ENCODE measurements at places on chromosomes 2 and 18. TPM values are rescaled to one million over a fixed set of nuclear protein-coding genes. Genes with fewer than 3 reads are reported as not detected.

GRCh38 chr2:152587187-152587947 lies 129.9 kb downstream of the PRPF40A start:
- no peak for DNase-seq

- no peak for DNase-seq
Observed at GRCh38 chr2:236307641-236308040, 43.4 kb upstream of the ASB18 start.

RPRM gene
- total RNA-seq, result 0.84 TPM

GRCh38 chr18:56825321-56825720 lies 174.2 kb downstream of the WDR7 start:
- DNase-seq, result no peak

DNA sequence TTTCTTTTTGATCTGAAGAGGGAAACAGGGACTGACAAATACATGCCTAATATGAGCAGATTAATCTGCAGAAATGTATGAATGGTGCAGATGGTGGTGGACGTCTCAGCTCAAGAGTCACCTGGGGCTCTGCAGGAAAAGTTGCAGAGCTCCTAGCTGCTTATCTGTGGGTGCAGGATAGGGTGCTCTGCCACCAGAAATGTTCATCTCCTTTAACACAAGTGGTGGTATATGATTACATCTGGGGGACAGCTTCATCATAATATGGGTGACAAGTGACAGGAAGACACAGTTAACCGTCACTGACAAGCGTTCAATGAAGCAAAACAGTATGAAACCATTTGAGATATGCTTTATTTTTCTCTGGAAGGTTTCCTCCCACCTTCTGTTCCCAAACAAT lies 121.2 kb upstream of the LINC00305 start:
- no peak for DNase-seq

DNA sequence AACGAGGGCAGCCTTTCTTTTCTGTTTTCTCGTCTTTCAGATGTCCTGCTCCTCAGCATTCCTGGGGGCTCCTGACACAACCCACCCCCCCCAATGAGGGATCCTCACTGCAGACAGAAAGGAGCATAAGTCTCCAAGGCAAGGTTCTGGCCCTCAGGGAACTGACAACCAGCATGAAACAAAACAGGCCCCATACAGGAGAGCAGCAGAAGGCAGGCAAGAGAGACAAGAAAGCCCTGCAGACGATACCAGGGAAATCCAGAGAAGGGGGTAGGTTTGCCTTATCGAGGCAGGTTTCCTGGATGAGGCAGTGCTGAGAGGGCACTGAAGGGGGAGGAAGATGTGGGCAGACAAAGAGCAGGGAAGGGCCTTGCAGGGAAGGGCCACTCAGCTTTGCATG lies 103.9 kb upstream of the EPAS1 start:
- DNase-seq, result no peak

FRZB gene
- 1.6 TPM for total RNA-seq

DNA sequence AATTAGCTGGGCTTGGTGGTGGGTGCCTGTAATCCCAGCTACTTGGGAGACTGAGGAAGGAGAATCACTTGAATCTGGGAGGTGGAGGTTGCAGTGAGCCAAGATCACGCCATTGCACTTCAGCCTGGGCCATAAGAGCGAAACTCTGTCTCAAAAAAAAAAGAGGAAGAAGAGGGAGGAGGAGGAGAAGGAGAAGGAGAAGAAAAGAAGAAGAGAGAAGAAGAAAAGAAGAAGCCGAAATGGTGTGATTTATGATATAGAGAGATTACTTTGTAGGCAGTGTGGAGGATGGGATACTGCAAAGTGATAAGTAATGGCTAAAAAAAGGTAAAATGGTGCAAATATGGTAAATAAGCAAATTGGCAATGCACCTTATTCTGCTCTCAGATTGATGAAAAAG lies 25.1 kb downstream of the THNSL2 start:
- DNase-seq, result no peak

GPC1 gene
- total RNA-seq, result 145 TPM

GRCh38 chr18:984004-984403 lies 79.3 kb downstream of the ADCYAP1 start:
- DNase-seq, result no peak

TMEM169 gene
- total RNA-seq, result 0.04 TPM

TEKT4 gene
- not detected for total RNA-seq

GRCh38 chr2:22281033-22281432 lies 1103.9 kb upstream of the KLHL29 start:
- no peak for DNase-seq

DNA sequence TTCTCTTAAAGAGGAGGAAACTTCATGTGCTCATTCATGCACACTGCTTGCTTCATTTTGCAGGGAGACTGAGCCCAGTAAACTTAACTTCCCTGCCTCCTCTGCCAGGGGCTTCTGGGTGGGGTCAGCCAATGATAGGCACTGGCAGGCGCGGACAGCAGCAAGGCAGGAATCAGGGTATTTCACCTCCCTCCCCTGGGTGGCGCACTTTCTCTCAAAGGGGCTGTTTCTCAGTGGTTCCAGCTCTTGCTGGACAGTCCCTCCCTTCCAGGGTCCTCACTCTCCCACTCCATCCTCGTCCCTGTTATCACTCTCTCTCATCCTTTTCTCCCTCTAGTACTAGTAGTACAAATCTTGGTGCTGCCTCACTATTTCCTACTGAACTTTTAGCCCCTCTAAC lies 320.5 kb upstream of the ZNF521 start:
- no peak for DNase-seq

DSG1 gene
- total RNA-seq, result 1,512 TPM

DNA sequence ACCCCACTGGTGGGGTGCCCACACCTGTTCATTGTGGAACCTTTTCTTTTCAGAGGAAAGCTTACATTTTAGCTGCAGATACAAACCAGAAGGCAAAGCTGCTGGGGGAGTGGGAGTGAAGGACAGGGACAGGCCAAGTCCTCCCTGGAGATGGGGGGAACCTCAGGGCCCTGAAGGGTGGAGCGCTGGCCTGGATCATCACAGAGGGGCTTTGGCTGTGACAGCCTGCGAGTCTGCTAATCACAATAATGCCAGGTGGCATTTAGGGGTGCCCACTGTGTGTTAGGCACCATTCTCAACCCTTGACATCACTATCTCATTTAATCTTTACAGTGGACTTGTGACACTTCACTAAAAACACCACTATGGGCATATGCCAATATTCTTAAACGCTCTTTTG lies 27.4 kb downstream of the KCTD1 start:
- DNase-seq, result no peak

- no peak for DNase-seq
Observed at GRCh38 chr2:183029219-183029618, 9.0 kb downstream of the NCKAP1 start.
